ENCODE measurements at places on chromosomes 12 and 14.

- DNase-seq, result no peak
These were observed 422.9 kb upstream of the OR4E1 start for GRCh38 chr14:22096514-22096895.

DNA sequence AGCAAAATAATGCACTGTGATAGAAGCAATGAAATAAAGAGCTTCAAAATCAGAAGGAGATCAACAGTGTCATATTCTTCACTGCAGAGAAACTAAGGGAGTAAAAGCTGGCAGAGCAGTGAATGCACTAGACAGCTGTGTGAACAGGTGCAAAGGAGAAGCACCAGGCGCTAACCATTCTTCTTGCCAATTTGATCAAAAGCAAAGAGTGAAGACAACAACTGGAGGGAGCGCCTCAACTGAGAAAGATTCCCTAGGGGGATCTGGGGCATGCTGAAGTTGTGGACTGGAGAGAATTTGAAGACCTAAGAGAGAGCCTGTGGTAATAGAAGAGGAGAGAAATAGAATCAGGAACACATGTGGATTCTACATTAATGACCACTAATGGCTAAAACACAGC is 50.4 kb upstream of the OVCH1 start:
- DNase-seq, result no peak

DNA sequence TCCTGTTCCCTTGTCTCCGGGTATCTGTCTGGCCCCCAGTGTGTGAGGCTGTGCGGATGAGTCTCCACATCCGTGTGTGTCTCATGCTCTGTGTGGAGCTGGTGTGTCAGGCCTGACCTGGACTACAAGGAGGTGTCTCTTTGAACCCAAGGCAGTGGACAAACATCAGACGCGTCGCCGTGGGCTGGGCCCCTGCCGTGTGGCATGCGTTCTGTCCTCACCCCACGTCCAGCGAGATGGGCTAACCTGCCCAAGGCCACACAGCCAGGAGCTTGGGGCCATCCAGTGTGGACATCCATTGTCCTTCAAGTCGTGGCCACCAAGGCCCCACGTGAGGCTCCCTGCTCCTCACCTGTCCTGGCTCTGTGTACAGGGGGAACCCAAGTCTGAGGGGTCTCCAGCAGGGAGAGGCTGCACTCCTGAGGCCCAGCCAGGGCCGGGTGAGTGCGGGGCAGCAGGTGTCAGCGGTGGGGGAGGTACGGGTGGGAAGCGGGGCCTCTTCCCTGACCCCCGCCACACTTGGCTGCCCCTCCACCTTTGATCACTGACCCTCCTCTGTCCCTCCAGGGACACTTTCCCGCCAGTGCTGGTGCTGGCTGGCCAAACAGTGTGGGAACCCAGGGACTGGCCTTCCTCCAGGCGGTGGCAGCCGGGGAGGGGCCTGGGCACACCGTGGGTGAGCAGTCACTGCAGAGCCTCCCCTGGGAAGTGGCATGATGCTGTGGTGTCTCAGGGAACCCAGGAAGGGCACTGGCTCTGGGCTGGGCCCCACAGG is 48.5 kb downstream of the CYP46A1 start:
- no peak for DNase-seq

- DNase-seq, result no peak
These were observed 873.6 kb downstream of the LRFN5 start for GRCh38 chr14:42480255-42480654.

All from iPS-NIHi11 (cell line).